Activated CD4-positive, alpha-beta T cell treated with anti-CD3 and anti-CD28 coated beads for 4 hours (primary cell): ENCODE measurements at places on chromosomes 16 and 17.
A peak's percentile ranks its signal among the peaks of the same experiment; 100 is the strongest.

GRCh38 chr16:4463522-4464163 is 10.8 kb downstream of the NMRAL1 start:
- DNase-seq, result no peak

DNA sequence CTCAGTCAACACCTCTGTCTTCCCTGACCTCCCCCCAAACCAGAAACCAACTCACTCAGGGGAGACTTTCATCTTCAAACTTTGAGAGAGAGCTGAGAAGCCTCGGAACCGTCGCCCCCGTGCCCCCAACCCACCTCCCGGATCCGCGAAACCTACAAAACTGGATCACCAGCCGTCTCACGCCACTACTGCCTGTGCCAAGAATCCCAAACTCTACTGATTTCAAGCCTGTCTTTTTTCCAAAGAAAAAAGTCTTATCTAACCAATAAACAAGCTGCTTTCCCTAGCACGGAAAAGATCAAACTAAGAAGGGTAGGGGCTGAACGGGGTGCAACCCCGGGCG is 2.0 kb downstream of the AXIN2 start:
- DNase-seq, result no peak

GRCh38 chr16:84423416-84423837 is 55.1 kb downstream of the ATP2C2 start:
- no peak for DNase-seq

GRCh38 chr16:2734844-2735515 is 15.0 kb upstream of the PRSS27 start:
- no peak for DNase-seq

- no peak for DNase-seq
Observed at GRCh38 chr16:35506898-35507194, 2047.4 kb downstream of the TP53TG3F start.

DNA sequence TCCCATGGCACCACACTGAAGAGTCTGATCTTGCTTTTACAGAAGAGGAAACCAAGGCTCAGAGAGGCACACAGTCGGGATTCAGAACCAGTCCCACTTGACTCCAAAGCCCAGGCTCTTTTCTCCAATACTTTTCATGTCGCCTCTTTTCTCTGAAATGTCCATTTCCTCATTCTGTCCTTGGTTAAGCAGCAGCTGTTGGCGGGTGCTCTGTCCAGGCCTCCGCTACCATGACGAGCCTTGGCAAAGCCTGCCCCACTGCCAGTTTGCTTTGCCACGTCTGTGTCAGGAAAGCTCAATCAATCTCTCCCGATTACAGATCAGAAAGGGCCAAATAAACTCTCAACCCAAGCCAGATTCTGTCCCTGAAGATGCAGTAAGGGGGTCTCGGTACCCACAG is 9.1 kb upstream of the CEP295NL start:
- DNase-seq, result no peak

- DNase-seq, result peak; percentile 27
Observed at GRCh38 chr16:56589141-56590039, at the start of gene MT3. Gene MT3, plus strand, starts transcription at chr16:56589528. Its CDS starts 63 bp downstream, at chr16:56589591.

- peak; percentile 74 for DNase-seq
Observed at GRCh38 chr17:63697341-63698286, 2.3 kb downstream of the LIMD2 start.

DNA sequence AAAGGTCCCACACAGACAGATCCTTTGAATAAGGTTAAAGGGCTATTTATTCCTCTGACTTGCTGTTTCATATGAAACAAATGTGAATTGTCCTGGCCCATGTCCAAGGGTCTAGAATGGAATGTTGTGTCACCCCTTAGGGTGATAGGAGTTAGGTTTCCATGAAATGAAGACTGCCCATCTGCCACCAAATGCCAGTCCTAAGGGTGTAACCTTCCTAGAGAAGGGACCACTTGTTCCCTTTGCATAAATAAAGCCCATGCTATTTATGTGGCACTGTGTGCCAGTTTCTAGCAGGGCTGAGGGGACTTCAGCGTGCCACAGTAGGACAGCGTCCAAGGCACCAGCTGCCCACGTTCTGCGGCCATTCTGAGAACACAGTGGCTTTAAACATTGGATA is 171.3 kb downstream of the ABCA8 start:
- no peak for DNase-seq

DNA sequence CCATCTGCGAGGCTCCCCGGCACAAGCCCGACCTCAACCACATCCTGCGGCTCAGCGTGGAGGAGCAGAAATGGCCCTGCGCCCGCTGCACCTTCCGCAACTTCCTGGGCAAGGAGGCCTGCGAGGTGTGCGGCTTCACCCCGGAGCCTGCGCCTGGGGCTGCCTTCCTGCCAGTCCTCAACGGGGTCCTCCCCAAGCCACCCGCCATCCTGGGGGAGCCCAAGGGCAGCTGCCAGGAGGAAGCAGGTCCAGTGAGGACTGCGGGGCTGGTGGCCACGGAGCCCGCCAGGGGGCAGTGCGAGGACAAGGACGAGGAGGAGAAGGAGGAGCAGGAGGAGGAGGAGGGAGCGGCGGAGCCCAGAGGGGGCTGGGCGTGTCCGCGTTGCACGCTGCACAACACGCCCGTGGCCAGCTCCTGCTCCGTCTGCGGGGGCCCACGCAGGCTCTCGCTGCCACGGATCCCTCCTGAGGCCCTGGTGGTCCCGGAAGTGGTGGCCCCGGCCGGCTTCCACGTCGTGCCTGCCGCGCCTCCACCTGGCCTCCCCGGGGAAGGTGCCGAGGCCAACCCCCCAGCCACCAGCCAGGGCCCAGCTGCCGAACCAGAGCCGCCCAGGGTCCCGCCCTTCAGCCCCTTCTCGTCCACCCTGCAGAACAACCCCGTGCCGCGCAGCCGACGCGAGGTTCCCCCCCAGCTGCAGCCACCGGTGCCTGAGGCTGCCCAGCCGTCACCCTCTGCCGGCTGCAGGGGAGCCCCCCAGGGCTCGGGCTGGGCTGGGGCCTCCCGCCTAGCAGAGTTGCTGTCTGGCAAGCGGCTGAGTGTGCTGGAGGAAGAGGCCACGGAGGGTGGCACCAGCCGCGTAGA is 13.1 kb upstream of the PRR35 start:
- peak; percentile 29 for DNase-seq

DNA sequence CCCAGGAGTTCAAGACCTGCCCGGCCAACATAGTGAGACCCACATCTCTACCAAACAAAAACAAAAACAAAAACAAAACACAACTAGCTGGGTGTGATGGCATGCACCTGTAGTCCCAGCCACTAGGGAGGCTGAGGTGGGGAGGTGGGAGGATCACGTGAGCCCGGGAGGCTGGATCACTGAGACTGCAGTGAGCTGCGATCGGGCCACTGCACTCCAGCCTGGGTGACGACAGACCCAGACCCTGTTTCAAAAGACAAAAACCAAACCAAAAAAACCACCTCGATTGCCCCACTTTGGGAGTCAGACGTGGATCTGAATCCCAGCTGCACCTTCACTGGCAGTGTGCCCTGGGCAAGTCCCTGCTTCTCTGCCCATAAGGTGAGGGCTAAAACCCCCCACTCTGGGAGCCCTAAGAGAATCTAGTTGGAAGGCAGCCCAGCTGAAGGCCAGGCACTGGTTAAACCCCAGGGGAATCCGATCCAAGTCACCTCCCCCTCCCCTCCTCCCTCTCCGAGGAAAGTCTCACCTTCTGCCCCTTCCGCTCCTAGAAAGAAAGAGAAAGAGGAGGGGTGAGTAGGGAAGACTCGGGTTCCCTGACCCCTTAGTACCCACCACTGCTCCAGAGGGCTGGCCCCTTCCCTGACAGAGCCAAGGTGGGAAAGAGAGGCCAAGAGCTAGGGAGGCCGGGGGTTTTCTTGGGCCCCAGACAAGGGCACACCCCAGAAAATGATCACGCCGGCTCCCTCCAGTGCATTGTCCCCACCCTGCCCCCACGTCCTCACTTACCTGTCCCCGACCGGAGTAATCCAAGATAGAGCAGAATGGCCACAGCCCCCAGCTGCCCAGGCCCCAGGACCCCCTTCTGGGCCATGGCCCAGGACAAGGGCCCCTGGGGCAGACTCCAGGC is 647 bp downstream of the PRSS8 start:
- no peak for DNase-seq

GRCh38 chr17:3695129-3695722 is 729 bp downstream of the P2RX5 start:
- no peak for DNase-seq

DNA sequence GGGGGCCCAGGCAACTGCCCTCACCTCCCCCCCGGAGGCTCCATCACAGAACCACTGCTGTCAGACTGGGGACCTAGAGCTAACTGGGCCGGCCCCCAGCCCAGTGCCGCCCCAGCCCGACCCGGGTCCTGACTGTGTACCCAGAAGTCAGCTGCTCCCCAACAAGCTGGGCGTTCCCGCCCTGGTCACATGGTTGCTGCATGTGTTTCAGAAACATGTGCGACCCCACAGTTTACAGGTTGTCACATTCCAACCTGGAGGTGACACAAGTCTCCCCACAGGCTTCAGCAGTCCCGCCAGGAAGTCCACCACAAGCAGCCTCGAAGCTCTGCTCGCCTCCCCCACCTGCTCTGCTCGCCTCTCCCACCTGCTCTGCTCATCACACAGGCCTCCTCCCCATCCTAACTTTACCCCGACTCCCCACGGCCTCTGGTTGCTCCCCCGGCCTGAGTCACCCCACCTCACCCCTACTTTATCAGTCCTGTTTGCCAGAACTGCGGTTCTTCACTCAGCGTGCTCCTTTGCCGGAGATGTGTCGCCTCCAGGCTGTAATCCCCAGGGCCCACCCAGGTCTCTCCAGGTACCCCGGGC is 968 bp downstream of the MRPL28 start:
- DNase-seq, result no peak

DNA sequence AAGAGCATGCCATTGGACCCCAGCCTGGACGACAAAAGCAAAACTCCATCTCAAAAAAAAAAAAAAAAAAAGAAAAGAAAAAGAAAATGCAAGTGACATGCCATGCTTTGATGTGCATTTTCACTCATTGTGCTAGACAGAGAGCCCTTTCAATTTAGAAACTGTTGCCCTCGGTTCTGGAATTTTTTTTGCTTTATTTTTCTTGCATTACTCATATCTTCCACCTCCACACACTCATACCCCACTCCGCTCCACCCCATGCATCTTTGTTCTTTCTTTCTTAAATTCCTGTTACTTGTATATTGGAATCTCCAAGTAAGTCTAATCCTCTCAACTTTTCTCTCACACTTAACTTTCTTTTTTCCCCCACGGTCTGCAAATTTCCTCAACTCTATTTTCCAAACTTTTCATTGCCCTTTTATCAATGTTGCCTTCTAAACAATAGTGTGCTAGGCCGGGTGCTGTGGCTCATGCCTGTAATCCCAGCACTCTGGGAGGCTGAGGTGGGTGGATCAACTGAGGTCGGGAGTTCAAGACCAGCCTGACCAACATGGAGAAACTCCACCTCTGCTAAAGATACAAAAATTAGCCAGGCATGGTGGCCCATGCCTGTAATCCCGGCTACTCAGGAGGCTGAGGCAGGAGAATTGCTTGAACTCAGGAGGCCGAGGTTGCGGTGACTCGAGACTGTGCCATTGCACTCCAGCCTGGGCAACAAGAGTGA is 16.8 kb upstream of the SUZ12 start:
- no peak for DNase-seq

DNA sequence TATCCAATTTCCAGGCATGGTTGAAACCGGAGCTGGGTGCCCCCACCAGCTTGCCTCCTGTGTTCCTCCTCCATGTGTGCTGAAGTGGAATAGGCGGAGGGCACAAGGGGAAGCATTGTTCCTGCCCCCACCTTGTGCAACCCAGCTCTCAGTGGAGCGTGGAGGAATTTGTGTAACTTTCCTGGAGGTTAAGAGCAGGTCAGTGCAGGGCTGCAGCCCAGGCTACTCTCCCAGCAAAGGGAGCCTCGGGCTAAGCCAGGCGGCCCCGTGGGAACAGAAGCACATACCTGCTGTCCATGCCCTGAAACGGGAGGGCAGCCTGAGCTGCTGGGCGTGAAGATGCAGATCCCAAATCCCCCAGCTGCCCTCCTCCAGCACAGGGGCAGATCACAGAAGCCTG is 158.8 kb upstream of the LHX1 start:
- no peak for DNase-seq

GRCh38 chr16:2768403-2769089 is 8.5 kb downstream of the ELOB start:
- DNase-seq, result no peak

- no peak for DNase-seq
Observed at GRCh38 chr17:72193391-72194106, 72.7 kb downstream of the SOX9 start.

DNA sequence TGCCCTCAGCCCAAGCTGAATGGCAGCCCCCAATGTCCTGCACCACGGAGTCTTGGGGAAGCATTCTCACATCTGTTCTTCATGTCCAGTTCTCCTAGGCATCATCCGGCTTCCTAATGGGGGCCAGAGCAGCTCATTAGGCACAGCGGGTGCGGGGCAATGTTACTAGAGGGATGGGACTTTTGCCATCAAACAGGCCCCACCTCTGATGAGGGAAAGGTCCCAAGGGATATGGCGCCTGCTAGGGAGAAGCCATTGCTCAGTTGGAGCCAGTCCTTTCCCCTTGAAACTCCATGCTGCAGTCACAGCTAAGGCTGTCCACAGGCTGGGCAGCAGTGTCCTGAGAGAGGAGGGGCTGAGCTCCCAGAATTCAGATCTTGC is 1.7 kb upstream of the DPH1 start:
- DNase-seq, result no peak
